Right cardiac atrium (tissue), 5 donors: ENCODE measurements at places on chromosomes 1 and 21. TPM values are rescaled to one million over a fixed set of nuclear protein-coding genes. Genes with fewer than 3 reads are reported as not detected.

GRCh38 chr1:2526824-2527555 is 594 bp upstream of the PANK4 start:
- DNase-seq, result peak; percentile 84

GRCh38 chr1:179586107-179586823 is 5.4 kb upstream of the TDRD5 start:
- peak; percentile 79 for DNase-seq

DNA sequence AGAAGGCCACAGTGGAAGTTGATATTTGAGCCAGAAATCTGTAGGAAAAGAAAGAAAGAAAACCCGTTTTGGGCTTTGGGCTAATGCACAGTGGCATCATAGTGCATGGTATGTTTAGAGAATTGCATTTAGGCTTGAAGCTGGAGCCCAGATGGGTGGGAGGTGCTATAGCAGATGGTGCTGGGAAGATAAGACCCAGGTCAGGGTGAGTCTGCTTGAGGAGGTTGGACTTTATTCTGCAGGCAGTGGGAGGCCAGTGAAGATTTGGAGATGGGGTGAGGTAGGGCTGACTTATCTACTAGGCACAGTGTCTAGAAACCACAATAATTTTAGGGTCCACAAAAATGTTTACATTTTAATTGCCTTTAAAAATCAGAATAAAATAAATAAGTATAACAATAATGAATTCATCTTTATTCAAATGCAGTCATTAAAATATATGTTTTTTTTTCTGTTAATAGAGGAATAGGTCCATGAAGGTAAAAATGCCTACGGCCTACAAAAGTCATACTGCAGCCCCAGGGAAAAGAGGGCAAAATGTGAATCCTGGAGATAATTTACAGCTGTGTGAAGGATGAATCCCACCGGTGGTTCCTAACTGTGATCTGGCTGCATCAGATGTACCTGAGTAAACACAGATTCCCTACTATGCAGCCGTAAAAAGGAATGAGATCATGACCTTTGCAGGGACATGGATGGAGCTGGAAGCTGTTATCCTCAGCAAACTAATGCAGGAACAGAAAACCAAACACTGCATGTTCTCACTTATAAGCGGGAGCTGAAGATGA is 8.7 kb downstream of the DNAJC6 start:
- DNase-seq, result no peak

DNA sequence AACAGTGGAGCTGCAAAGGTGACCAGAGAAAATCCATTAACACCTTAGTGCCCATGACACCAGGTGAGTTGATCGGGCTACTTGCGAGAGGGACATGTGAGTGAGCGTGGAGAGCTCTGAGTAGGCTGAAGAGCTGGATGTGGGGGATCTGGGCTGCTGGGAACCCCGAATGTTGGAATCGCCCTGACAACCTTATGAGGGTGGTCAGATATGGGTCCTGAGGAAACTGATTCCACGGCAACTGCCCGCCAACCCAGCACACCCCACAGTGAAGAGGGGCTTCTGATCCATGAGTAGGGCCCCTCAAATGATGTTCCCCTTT is 705 bp upstream of the QSOX1 start:
- DNase-seq, result no peak

BCL10 gene
- 11.5 TPM for total RNA-seq
